ENCODE measurements at places on chromosomes 12 and 14. TPM values are rescaled to one million over a fixed set of nuclear protein-coding genes. Genes with fewer than 3 reads are reported as not detected.

DNA sequence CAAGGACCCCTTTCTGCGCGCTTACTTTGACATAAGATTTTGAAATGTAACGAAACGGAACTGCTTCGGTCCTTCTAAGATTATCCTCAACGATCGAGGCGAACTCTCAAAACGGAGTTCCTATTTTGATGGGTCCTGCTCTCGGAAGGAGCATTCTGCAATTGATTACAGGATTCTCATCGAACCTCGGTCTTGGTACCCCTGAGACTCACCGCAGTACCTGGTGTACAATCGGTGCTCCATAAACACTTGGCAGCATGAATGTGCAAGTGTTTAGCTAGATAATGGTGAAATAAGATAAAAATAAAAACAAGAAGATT lies 530 bp upstream of the NEMF start:
- DNase-seq: no peak

DNA sequence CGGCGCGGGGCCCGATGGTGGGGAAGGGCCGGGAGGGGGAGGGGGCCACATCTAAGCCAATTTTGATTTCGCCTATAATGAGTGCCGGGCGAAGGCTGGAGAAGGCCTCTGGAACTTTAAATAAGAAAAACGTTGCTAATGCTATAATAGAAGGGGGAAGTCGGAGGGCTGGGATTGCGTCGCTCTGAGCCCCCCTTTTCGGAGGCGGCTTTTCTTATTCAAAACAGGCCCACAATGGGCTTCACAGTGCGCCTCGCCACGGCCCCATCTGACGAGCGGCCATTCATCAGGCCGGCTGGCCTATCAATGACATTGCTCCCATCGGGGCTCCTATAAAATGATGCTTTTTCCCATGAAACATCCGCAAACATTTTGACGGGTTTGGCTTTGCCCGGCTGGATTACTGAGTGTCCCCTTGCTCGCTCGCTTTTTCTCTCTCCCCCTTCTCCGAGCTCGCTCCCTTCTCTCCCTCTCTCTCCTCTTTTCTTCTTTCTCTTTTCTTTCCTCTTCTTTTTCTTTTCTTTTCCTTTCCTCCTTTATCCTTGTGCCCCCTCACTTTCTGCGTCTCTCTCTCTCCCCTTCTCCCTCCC lies at the start of gene RFX4:
Gene RFX4, plus strand, starts transcription at position 364 of the 590 bp plus-strand sequence. CDS start 317 bp downstream, outside the sequence.
- peak; percentile 8 for DNase-seq

GRCh38 chr12:1533602-1534304 lies 60.6 kb downstream of the FBXL14 start:
- peak; percentile 86 for DNase-seq

DNA sequence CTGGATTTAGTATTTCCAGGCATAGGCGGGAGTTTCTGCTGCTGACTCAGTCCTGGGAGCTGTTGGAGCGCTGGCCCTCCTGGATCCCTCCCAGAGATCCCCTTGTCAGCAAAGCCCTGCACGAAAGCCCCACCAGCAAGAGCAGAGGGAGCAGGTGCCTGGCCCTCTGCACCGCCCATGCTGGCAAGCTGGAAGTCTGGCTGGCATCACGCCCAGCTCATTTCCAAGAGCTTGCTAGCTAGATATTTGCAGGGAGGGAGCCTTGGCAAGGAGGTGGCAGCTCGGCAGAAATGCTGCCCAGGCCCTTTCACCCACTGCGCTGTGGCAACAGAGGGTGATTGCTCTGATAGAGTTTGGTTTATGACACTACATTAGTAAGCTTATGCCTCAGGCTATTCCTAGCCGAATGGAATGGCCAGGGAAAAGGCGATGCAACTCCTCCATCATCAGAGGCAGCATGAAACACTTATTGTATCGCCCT lies 193.9 kb downstream of the EMP1 start:
- peak; percentile 96 for DNase-seq

DNA sequence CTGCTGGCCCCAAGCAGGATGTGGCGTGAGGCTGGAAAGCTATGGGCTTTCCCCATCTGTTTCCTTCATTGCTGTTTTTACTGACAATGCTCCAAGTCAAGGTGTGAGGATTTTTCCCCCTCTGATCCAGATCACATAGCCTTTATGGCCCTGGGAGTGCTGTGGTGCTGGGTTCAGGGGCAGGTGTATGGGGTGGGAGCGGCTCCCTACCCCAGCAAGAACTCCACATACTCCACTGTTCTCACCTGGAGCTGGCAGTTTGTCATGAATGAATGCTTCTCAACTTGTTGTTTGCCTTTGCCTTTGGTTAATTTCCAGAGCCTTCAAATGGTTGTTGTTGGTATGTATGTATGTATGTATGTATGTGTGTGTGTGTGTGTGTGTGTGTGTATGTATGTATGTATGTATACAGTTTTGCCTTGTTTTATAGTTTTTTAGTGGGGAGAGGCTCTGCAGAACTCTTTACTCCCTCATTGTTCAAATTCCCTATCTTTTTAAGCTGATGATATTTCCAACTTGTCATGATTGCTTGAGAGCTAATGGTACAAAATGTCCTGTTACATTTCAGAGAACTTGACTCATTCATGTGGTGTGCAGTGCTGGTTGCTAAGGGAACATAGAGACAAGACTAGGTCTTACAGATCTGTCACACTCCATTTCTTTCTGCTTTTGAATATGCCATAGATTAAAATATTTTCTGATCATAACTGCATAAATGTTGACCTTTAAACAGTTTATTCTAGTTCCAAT lies 36.6 kb upstream of the ASPG start:
- no peak for DNase-seq

GRCh38 chr14:101972126-101972866 lies 7.9 kb downstream of the DYNC1H1 start:
- DNase-seq: peak; percentile 96

DNA sequence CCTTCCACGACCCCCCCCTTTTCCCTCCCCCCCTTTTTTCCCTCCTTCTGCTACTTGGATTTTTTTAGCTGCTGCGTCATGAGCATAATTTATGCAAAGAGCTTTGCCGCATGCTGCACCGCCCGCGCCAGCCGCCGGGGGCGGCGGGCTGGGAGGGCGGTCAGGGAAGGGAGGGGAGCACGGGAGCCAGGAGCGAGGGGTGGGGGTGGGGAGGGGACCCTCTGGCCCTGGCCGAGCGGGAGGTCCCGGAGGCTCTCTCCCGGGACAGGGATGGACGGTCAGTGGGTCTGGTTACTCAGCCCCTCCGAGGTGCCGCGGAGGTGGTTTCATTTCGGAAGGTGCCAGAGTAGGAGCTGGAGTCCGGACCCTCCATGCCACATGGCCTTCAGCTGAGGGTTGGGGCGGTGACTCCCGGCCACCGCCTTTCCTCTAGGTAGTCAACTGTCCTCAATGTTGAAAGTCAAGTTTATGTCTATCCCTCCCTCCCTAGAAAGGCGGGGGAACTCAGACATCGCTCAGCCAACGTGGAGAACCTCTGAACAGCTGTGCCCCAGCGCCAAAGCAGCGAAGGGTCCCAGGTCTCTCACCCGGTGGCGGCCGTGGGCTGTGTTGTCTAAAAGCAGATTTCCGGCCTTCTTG lies at the start of gene POU6F1:
Gene POU6F1, minus strand, starts transcription at position 95 of the 639 bp plus-strand sequence. CDS start 11,226 bp downstream, outside the sequence.
- DNase-seq: peak; percentile 79

DNA sequence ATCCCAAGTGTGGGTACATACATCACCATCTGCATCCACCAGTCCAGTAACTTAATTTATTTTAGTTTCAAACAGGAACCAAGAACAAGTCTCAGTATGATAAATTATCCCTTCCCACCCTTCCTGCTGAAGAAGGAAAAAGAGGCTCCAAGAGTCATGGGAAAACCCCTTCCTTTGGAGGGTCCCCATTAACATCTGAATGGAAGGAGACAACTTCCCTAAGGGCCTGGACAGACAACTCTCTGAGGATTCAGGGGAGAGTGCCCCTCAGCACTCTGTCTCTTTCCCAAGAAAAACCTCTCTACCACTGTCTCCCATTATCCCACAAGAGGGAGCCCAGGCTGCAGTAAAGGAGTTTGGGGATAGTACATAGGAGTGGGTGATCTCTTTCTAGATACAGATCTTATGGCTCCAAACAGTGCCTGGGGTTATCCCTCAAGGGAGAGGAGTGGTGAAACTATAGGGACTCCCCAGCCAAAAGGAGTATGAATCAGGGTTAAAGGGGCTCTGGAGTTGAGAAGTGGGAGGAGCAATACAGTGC lies 6.2 kb downstream of the WNT10B start:
- peak; percentile 53 for DNase-seq

- no peak for DNase-seq
Observed at GRCh38 chr12:112176321-112177010, 51.1 kb downstream of the TRAFD1 start.

GRCh38 chr14:94138251-94138650 lies 8.8 kb upstream of the IFI27L2 start:
- no peak for DNase-seq

IFNG gene
- total RNA-seq: not detected

NTF3 gene
- 1.7 TPM for total RNA-seq

MYH6 gene
- total RNA-seq: not detected

All from M059J (cell line).